CD8-positive, alpha-beta memory T cell (primary cell): ENCODE measurements at places on chromosomes 12 and 14. TPM values are rescaled to one million over a fixed set of nuclear protein-coding genes. Genes with fewer than 3 reads are reported as not detected.

- DNase-seq, result no peak
- H3K4me1 ChIP-seq, result no peaks in the 10 kb centered on the region
- H3K27ac ChIP-seq, result no peak overlapping the region
- no peaks in the 10 kb centered on the region for H3K36me3 ChIP-seq
- no peaks in the 10 kb centered on the region for H3K27me3 ChIP-seq
Measured at GRCh38 chr12:129790930-129791329, 112.9 kb downstream of the TMEM132D start.

Gene SUOX
- total RNA-seq, result 2.3 TPM

- no peak overlapping the region for H3K4me3 ChIP-seq
- H3K4me1 ChIP-seq, result no peaks in the 10 kb centered on the region
- no peaks in the 10 kb centered on the region for H3K36me3 ChIP-seq
- H3K27ac ChIP-seq, result no peak overlapping the region
- no peak for DNase-seq
- H3K27me3 ChIP-seq, result no peaks in the 10 kb centered on the region
Measured at GRCh38 chr12:74415633-74416032, 122.0 kb upstream of the ATXN7L3B start.

DNA sequence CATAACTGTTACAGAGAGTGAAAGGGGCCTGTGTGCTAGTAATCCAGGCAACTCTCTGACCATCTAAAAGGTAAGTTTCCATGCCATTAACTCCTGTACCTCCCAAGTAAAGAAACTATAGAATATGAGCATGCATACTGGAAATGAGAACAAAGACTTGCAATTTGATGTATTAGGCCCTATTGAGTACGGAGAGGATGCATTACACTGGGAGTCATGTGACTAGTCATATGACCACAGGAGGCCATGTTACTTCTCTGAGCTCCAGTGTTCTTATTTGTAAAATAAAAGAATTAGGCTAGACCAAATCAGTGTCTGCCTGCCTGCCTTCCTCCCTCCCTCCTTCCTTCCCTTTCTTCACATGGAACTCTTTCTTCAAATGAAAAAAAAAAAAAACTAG lies 440.1 kb upstream of the CCDC196 start:
- no peaks in the 10 kb centered on the region for H3K36me3 ChIP-seq
- H3K27me3 ChIP-seq, result no peaks in the 10 kb centered on the region
- DNase-seq, result no peak
- no peaks in the 10 kb centered on the region for H3K4me1 ChIP-seq

DNA sequence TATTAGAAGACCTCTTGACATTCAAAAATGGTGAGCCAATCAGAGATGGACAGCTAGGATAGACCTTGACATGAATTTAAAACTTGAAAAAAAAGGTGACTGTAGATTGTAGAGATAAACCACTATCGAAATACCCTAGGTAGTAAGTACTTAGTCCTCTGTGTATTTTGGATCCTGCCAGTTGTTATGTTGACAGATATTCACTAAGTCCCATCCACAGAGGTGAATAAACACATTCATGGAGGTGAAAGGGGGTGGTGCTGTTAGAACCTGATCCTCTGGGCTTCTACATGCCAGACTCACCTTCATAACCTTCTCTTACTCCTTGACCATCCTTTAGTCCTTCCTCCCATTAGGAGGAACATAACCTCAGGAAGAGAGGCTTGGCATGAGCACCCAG lies 72.3 kb downstream of the OTX2 start:
- no peak overlapping the region for H3K27ac ChIP-seq
- H3K4me3 ChIP-seq, result no peak overlapping the region
- H3K36me3 ChIP-seq, result no peaks in the 10 kb centered on the region
- H3K27me3 ChIP-seq, result no peaks in the 10 kb centered on the region

Gene MYO1H
- total RNA-seq, result not detected

Gene PIWIL1
- not detected for total RNA-seq

Gene TSPAN8
- total RNA-seq, result not detected

Gene GPRC5D
- total RNA-seq, result not detected

DNA sequence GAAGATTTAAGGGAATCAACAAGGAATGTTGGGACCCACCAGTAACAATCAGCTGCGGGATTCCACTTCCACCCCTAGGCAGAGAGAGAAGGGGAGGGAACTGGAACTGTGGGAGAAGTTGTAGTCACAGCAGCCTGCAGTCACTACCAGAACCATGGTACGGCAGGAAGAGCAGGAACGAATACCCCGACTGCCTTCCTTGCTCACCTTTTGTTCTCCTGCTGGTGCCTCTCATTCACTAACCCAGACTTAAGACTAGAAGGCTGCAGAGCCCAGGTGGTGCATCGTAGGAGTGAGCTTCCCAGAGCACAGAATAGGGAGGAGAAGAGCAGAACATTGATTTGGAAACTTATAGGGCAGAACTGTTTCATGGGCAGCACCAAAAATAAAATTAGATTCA lies 154.2 kb downstream of the DYRK2 start:
- H3K27ac ChIP-seq, result no peak overlapping the region
- no peak overlapping the region for H3K4me3 ChIP-seq
- DNase-seq, result no peak
- H3K27me3 ChIP-seq, result no peaks in the 10 kb centered on the region

DNA sequence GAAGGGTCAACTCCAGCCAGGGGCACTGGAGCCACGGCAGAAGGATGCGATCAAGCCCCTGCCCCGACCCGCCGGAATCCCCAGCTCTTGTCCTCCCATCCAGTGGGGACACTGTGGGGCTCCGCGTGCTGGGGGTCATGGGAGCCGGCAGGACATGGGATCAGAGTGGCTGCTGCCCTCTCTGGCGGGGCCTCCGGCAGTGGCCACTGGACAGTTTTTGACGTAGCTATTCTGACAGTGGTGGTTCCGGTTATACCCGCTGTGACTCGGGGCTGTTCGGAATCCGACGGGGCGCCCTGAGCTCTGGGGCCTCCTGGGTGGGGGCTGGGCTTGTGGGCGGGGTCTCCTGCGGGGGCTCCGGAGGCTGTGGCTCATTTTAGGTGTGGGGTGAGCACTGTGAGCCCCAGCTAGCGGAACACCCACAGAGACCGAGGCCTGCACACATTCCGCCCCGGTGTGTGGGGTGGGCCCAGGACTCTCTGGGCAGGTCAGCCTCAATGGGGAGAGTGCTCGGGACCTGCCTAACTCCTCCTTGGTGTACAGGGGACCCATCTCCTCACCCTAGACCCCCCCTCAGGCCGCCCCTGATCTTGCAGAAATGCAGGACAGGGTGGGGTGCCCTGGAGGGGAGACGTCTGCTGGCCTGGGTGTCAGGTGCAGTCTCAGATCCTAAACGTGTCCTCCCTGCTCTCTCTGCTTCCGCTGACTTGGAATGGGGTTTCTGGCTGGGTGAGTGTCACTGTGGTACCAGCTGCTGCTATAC lies 374.2 kb downstream of the TMEM121 start:
- H3K4me3 ChIP-seq, result no peak overlapping the region
- no peaks in the 10 kb centered on the region for H3K4me1 ChIP-seq
- no peak overlapping the region for H3K27ac ChIP-seq
- no peaks in the 10 kb centered on the region for H3K36me3 ChIP-seq

- peak; percentile 25 for DNase-seq
- no peaks in the 10 kb centered on the region for H3K36me3 ChIP-seq
- H3K4me1 ChIP-seq, result no peaks in the 10 kb centered on the region
- no peak overlapping the region for H3K4me3 ChIP-seq
- no peaks in the 10 kb centered on the region for H3K27me3 ChIP-seq
Measured at GRCh38 chr14:56491299-56492285, 88.0 kb upstream of the TMEM260 start.

Gene FBRSL1
- total RNA-seq, result 62.1 TPM

GRCh38 chr14:87434011-87434410 lies 559.0 kb downstream of the GALC start:
- no peak overlapping the region for H3K27ac ChIP-seq
- H3K27me3 ChIP-seq, result no peaks in the 10 kb centered on the region
- no peaks in the 10 kb centered on the region for H3K4me1 ChIP-seq
- H3K4me3 ChIP-seq, result no peak overlapping the region

Gene DNAL1
- total RNA-seq, result 10.9 TPM

- H3K4me1 ChIP-seq, result no peaks in the 10 kb centered on the region
- DNase-seq, result no peak
- H3K36me3 ChIP-seq, result no peaks in the 10 kb centered on the region
- H3K27me3 ChIP-seq, result no peaks in the 10 kb centered on the region
- H3K27ac ChIP-seq, result no peak overlapping the region
- no peak overlapping the region for H3K4me3 ChIP-seq
Measured at GRCh38 chr14:28294834-28295440, 471.6 kb upstream of the FOXG1 start.
